Trophoblast cell (in vitro differentiated cells and primary cell): ENCODE measurements at places on chromosomes 12 and 14.

DNA sequence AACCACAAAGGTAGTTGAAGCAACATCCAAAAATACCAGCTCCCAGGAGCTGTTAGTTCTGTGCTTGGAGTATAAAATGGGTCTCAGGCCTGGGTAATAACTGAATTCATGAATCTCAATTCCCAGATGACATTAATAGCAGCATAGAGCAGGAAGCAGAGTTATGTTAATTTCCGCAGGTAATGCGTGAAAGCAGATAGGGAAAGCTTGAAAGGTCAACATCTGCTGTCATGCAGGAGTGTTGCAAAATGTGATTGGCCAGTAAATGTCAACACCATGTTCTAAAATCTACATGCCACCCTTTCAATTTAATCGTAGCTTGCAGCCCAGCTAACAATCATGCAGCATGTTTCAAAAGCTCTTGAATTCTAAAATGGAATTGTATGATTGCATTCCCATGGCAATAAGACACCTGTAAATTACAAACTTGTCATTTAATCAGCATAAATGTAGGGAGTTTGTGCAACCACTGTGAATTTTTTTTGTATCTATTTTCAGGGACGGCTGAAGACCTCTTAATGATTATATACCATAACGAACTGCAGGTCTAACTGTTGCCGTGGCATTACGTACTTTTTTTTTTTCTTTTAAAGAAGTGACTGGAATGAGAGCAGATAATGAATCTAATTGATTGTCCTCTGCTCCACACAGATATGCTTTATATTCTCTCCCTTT lies 635.8 kb upstream of the FOXG1 start:
- no peak overlapping the region for H3K27ac ChIP-seq
- no peaks in the 10 kb centered on the region for H3K36me3 ChIP-seq
- DNase-seq, result no peak
- H3K4me1 ChIP-seq, result no peaks in the 10 kb centered on the region
- no peak overlapping the region for H3K4me3 ChIP-seq

DNA sequence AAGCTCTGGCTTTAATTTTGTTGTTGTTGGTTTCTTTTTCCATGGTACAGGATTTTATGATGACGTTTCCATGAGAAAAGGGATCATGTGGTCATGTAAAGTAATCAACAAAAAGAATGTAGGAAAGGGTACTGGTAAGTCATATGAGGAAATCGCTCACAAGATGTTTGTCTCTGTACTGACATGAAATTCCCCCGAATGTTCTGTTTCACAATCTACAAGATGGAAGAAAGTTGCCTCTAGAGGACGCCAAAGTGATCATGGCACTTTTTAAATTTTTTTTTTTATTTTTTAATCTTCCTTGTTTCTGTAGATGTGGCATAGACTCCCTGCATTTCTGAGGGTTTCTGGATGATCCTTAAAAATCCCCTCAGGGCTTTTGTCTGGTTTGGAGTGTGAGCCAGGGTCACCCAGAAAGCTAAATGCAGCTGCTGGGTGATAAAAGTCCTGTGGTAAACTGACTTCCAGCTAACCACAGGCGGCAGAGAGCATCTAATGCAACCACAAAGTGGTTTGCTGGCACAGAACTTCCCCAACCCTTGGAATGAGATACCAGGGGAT lies 393.5 kb downstream of the CCDC91 start:
- no peak overlapping the region for H3K27ac ChIP-seq
- H3K36me3 ChIP-seq, result no peaks in the 10 kb centered on the region
- H3K27me3 ChIP-seq, result no peaks in the 10 kb centered on the region
- H3K4me1 ChIP-seq, result no peaks in the 10 kb centered on the region
- no peak overlapping the region for H3K4me3 ChIP-seq
- no peak for DNase-seq

- DNase-seq, result no peak
- H3K4me3 ChIP-seq, result no peak overlapping the region
- H3K36me3 ChIP-seq, result no peaks in the 10 kb centered on the region
- H3K27me3 ChIP-seq, result no peaks in the 10 kb centered on the region
- H3K27ac ChIP-seq, result no peak overlapping the region
Measured at GRCh38 chr14:70354204-70354603, 5.3 kb downstream of the COX16 start.

GRCh38 chr14:78329371-78329770 lies 159.2 kb downstream of the NRXN3 start:
- no peaks in the 10 kb centered on the region for H3K4me1 ChIP-seq
- no peak overlapping the region for H3K27ac ChIP-seq
- no peak for DNase-seq
- no peaks in the 10 kb centered on the region for H3K27me3 ChIP-seq

DNA sequence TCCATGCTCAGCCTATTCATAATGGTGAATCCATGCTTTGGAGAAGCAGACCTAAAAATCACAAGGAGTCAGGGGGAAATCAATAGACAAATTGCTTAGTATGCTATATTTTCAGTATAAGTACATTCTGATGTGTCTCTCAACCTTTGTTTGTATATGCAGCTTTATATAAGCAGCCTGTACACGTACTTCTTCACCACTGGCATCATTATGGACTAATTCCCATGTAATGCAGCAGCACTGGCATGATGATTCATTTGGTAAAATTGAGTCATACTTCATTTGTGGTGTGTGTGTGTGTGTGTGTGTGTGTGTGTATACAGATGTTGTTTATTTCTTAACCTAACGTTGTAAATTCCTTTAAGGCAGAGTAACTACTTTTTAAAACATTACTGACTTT lies 10.9 kb downstream of the DCP1B start:
- H3K27me3 ChIP-seq, result no peaks in the 10 kb centered on the region
- peak; percentile 1 for DNase-seq
- no peak overlapping the region for H3K27ac ChIP-seq
- peaks cover 11% of the 10 kb centered on the region for H3K36me3 ChIP-seq
- H3K4me1 ChIP-seq, result no peaks in the 10 kb centered on the region

DNA sequence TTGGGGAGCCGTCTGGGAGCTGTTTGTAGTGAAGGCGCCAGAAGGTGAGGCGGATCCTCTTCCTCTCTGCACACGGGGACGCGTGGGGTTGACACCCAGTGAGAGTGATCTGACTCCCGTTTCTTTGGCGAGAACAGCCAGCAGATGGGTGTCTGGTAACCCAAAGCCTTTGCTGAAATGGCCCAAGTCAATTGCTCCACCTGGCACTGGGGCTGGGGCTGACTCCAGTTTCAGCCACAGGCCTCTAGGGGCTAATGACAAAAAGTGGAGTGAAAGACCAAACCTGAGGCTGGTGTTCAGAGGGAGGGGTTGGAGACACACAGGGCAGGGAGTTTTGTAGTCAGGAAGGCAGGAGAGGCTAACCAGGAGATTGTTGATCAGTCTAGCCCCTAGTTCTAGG lies 87.0 kb downstream of the FRMD6 start:
- H3K4me3 ChIP-seq, result peak overlapping the region; percentile 1
- no peak for DNase-seq
- no peaks in the 10 kb centered on the region for H3K36me3 ChIP-seq
- no peaks in the 10 kb centered on the region for H3K27me3 ChIP-seq
- H3K4me1 ChIP-seq, result no peaks in the 10 kb centered on the region
- no peak overlapping the region for H3K27ac ChIP-seq

- no peaks in the 10 kb centered on the region for H3K4me1 ChIP-seq
- no peak for DNase-seq
- no peak overlapping the region for H3K27ac ChIP-seq
- no peak overlapping the region for H3K4me3 ChIP-seq
Measured at GRCh38 chr14:101518611-101519473, 42.5 kb upstream of the DIO3 start.

- no peaks in the 10 kb centered on the region for H3K36me3 ChIP-seq
- H3K4me1 ChIP-seq, result no peaks in the 10 kb centered on the region
- DNase-seq, result no peak
- no peaks in the 10 kb centered on the region for H3K27me3 ChIP-seq
- H3K27ac ChIP-seq, result no peak overlapping the region
Measured at GRCh38 chr14:66131111-66131510, 355.1 kb upstream of the CCDC196 start.

DNA sequence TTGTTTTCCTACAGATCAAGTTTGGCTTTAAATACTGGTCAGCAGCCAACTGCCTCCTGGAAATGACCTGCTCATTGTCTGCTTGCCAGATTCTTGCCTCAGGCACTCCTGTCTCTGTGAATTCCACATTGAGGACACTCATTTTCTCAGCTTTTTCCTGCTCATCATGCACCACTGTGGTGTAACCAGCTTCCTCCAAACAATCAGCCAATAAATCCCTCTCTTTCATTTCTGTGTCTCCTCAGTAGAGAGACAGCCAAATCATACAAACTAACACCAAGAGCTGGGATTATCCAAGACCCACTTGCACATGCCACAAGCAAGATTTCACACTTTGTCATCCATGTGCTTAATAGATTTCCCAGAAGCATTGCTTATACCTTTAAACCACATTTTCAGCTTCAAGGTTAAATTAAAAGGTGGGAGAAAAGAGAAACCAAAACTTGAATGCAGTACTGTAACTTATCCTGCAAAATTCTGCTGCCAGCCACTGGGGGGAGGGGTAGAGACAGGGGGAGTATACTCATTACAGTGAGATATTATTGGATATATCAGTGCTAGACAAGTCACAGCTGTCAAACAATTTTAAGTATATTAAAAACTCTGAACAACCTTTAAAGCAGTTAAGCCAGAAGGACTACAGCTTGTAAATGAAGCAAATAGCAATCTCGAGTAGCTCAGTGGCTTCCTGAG lies 105.0 kb downstream of the PPP2R5E start:
- H3K36me3 ChIP-seq, result no peaks in the 10 kb centered on the region
- DNase-seq, result peak; percentile 94
- H3K27ac ChIP-seq, result peak overlapping the region; percentile 35
- no peak overlapping the region for H3K4me3 ChIP-seq

DNA sequence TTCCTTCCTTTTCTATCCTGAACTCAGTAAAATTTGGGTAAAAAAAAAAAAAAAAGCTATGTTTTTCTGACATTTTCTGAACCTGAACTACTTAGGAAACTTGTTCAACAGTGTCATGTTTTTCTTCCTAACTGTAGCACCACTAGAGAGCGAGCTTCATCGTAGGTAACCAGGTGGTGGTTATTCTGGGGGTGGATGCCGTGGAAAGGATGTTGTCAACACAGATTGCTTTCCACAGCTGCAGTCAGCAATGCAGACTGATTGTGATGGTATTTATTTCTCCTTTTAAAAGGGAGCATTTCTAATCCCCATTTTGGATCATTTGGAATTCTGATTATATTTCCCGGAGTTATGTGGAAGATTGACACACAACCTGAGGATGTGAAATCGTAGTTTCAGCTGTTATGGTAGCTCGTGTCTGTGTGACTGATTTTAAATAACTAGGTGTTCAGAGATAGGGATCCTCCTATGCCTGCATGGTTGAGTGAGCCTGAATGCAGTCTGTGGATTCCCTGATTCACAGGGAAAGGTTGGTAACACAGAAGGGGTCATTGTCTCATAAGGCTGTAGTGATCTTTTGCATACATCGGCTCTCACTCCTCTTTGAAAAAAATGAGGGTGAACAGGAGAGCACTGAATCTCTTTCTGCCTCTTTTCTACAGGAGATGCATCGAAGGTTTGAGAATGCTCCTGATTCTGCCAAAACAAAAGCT lies 113.2 kb downstream of the ERC1 start:
- DNase-seq, result no peak
- no peak overlapping the region for H3K4me3 ChIP-seq
- no peaks in the 10 kb centered on the region for H3K27me3 ChIP-seq
- H3K36me3 ChIP-seq, result no peaks in the 10 kb centered on the region
- peaks cover 6% of the 10 kb centered on the region for H3K4me1 ChIP-seq

DNA sequence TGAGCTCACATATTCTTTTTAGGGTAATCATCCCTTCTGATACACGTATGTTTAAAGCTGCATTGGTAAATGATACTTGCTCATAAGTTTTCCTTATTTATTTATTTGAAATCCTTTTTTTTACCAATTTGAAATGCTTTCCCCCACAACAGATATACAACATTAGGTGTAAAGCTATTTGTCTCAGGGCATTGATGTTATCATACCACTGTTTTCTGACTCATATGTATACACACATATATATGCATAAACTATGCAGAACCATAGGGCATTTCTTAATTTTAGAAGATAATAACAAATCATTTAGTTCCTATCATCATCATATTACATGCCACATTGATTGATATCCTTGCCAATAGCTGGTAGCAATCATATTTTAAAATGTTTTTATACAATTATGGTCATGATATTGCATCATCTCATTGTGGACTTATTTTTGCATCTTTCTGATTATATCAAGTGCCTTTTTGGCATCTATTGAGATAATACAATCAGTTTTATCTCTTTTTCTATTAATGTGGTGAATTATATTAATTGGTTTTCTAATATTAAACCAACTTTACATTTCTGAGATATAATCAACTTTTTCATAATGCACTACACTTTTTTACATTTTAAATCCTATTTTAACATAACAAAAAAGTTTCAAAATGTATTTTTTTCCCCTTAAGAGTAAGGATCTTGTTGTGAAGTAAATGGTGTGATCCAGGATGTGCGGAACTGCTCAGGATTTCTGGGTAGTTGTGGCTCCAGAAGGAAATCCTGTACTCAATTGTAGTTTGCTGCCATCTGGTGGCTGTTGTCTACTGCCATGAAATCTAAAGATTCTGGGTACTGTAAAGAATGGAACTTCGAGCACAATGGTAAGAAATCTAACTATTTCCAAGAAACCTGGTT lies 16.7 kb downstream of the OR9K2 start:
- H3K36me3 ChIP-seq, result no peaks in the 10 kb centered on the region
- no peaks in the 10 kb centered on the region for H3K27me3 ChIP-seq
- H3K27ac ChIP-seq, result no peak overlapping the region
- H3K4me1 ChIP-seq, result no peaks in the 10 kb centered on the region

GRCh38 chr12:44775901-44776300 lies 100.2 kb downstream of the NELL2 start:
- H3K4me1 ChIP-seq, result no peaks in the 10 kb centered on the region
- H3K27me3 ChIP-seq, result no peaks in the 10 kb centered on the region
- H3K27ac ChIP-seq, result no peak overlapping the region
- peak; percentile 53 for DNase-seq
- H3K4me3 ChIP-seq, result no peak overlapping the region

DNA sequence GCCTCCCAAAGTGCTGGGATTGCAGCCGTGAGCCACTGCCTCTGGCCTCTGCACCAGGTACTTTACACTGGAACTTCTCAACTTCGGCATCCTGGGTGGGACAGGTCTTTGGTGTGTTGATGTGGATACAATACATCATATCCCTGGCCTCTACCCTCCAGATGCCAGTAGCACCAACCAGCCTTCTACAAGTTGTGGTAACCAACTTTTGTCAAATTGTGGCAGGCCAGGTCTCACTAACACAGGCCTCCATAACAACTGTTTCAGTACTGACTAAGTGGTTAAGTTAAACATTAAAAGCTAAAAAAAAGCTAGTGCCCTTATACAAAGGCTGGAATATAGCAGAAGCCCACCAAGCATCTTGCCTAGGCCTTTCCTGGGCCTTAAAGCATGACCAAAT lies 232.9 kb downstream of the PCNX1 start:
- H3K4me1 ChIP-seq, result peaks cover 2% of the 10 kb centered on the region
- no peak overlapping the region for H3K4me3 ChIP-seq
- no peaks in the 10 kb centered on the region for H3K36me3 ChIP-seq
- H3K27ac ChIP-seq, result no peak overlapping the region
- DNase-seq, result no peak

- H3K36me3 ChIP-seq, result no peaks in the 10 kb centered on the region
- H3K4me1 ChIP-seq, result peaks cover 13% of the 10 kb centered on the region
- no peak overlapping the region for H3K27ac ChIP-seq
- no peak overlapping the region for H3K4me3 ChIP-seq
Measured at GRCh38 chr12:49339464-49339861, 2.5 kb upstream of the C1QL4 start.

- H3K36me3 ChIP-seq, result no peaks in the 10 kb centered on the region
- H3K27ac ChIP-seq, result no peak overlapping the region
- H3K27me3 ChIP-seq, result no peaks in the 10 kb centered on the region
- no peak overlapping the region for H3K4me3 ChIP-seq
- no peak for DNase-seq
Measured at GRCh38 chr12:18135509-18135908, 45.5 kb upstream of the RERGL start.

- no peak for DNase-seq
- no peak overlapping the region for H3K4me3 ChIP-seq
- no peaks in the 10 kb centered on the region for H3K27me3 ChIP-seq
Measured at GRCh38 chr14:29064305-29064900, 297.8 kb downstream of the FOXG1 start.
